ENCODE measurements at places on chromosomes 2 and 18.

DNA sequence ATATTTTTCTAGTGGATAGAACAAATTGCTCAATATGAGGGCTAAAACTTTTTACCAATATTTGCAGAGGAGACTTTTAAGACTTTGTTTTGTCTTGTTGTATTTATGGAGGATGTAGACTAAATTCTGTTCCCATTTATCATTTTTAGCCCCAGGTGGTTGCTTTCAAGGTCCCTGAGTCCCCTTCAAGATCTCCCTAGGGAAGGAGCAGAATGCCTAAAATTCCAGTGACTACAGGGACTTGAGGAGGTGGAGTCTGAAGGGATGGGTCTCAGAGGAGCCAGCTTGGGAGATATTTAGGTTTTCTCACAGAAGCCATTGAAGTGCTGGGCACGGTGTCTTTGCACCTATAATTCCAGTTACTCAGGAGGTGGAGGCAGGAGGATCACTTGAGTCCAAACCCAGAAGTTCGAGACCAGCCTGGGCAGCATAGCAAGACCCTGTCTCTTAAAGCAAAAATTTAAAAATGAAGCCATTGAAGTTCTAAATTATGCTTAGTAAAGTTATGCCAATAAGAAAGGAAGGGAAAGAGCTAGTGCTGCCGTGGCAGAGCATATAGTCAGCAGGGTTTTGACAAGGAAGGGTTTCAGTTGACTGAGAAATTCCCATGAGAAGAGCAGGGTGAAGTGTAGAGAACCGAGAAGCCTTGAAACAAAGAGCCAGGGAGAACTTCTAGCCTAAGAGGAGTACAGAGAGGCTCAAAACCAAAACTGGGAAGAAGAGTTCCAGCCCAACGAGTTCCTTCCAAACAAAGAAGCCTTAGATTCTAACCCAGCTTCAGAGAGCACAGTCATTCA, 43.4 kb downstream of the COMMD1 start:
- no peak for DNase-seq

DNA sequence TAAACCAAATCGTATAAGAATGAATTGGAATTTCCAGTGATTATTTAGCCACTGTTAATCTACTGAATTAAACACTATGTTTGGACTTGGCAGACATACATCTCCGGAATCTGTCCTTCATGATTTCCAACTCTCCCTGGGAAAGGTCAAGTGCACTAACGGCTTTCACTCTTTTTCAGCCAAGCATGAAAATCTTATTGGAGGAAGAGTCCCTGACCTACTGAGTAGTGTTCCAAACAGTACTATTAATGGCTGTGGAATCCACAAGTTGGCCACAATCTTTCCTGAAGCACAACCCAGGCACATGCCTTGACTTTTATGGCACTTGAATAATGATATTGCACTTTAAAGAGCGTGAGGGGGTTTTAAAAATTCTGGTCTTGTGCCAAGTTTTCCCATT, 318.9 kb upstream of the RND3 start:
- no peak for DNase-seq

- DNase-seq, result no peak
Observed at GRCh38 chr2:119011162-119011909, 69.3 kb downstream of the MARCO start.

DNA sequence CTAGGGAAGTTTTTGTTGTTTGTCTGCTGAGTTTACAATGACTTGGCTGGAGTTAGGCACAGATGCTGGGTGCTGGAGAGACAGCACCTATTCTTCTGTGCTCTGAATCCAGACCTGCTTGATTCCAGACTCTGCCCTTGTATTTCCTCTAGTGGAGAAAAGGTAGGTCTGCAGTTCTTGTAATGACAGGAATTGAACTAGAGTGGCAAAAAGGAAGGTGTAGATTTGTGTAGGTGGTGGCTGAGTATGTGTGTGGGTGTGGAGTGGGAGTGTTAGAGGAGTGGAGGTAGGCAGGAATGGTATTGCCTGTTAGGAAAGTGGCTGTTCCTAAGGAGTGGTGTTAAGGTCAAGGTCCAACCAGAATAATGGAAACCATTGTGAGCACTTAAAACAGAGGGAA, 71.9 kb upstream of the LYPD6 start:
- DNase-seq, result no peak

- no peak for DNase-seq
Observed at GRCh38 chr18:78579449-78579848, 400.2 kb upstream of the SALL3 start.

DNA sequence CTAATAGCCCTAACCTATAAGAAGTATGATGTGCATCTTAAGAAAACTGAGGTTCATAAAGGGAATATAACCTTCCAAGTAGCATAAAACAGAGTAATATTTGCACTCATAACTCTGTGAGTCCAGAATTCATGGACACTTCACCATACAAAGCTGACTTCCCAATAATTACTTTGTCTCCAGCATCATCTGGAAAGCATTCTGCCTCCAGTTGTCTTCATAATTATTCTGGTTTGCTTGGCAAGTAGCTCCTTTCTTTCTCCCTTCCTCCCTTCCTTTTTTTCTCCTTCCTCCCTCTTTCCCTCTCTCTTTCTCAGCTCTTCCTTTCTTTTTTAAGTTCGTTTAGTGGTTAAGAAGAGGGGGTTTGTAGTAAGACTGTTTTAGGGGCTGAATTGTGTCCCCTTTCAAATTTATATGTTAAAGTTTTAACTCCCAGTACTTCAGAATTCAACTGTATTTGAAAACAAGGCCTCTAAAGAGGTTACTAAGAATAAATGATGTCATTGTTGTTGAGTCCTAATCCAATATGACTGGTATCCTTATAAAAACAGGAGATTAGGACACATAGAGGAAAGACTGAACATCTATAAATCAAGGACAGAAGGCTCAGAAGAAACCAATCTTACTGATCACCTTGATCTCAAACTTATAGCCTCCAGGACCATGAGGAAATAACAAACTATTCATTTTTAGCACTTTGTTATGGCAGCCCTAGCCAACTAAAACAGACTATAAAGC, 28.9 kb downstream of the TFPI start:
- DNase-seq, result no peak

DNA sequence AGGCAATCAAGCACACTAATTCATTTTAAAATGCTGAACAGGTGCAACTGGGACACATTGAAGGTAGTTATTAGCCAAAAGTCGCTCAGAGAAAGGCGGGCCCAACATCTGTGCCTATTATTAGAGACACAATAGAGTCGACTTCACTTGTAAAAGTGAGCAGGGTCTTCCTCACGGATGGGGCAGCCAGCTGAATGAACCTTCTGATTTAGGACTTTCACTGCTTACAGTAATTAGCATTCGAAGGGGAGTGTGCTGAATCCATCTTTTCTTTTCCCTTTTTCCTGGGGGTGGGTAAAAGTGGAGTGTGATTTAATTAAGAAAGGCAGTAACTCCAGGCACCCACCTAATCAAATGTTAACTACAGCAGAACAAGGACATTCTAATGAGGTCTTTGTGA, 677.7 kb downstream of the DCDC2C start:
- DNase-seq, result no peak

GRCh38 chr2:20168727-20169696, 55.9 kb downstream of the SDC1 start:
- no peak for DNase-seq

Data from epithelial cell of prostate (primary cell).